ENCODE measurements at places on chromosomes 12 and 14.

DNA sequence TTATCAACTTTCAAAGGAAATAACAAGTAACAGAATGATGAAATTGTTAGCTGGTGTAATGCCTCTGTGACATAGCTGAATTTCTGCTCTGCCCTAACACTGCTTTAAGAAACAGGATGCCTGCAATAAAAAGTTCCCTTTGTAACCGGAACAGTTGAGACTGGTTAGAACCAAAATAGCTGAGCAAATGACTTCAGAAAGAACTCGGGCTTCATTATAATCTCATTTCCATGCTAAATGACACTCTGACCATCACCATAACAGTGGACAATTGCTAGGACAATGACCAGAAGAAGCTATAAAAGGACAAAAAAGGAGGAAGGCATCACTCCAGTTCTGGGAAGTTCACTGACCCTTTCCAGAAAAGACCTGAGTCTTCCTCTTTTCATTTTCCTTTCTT lies 23.5 kb upstream of the PYGL start:
- DNase-seq = no peak

DNA sequence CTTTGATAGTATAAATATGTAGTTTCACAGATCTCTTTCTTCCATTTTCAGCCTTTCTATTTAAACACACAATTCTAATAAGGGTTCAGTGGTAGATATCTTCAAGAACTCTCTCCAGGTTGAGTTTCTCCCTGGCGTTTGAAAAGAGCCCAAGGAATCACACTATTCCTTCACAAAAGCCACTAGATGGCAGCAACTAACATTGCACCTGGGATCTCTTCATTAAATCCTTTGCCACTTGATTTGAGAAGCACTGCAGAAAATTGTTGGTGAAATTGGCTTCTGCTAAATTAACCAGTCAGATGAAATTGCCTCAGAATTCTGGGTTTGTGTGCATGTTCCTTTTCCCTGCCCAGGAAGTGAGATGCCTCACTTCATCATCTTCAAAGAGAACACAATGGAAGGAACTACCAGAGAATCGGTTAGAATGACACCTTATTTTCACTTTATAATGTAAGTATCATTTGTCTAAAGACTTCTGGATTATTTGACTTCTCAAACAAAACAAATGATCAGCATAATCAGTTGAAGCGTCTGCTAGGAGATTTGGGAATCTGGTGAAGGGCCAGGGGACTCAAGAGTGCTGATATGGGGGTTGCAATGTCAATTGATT lies 6.8 kb downstream of the CCDC198 start:
- DNase-seq = no peak

DNA sequence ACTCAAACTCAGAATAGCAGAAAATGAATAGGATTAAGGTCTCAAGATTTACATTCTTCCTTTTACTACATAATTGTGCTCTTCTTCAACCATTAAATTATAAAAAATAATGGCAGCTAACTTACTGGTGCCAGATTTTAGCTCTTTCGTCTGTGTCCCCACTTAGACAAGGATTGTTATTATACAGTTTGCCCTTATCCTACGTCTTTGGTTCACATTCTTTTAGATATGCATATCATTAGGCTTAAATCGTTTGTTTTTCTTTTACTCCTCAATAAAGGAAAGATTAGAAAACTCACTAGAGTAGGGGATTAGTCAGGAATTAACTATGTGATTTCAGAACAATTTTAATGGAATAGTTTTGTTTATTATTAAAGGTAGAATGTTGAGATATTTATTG lies 129.6 kb upstream of the GARIN2 start:
- no peak for DNase-seq

- DNase-seq = no peak
Observed at GRCh38 chr14:106778986-106779385, 1252.6 kb downstream of the TMEM121 start.

- no peak for DNase-seq
Observed at GRCh38 chr14:97850466-97850865, 1053.3 kb downstream of the VRK1 start.

GRCh38 chr14:90641168-90641567 lies 175.1 kb downstream of the TTC7B start:
- no peak for DNase-seq

GRCh38 chr12:43551279-43551970 lies 578 bp downstream of the ADAMTS20 start:
- no peak for DNase-seq

DNA sequence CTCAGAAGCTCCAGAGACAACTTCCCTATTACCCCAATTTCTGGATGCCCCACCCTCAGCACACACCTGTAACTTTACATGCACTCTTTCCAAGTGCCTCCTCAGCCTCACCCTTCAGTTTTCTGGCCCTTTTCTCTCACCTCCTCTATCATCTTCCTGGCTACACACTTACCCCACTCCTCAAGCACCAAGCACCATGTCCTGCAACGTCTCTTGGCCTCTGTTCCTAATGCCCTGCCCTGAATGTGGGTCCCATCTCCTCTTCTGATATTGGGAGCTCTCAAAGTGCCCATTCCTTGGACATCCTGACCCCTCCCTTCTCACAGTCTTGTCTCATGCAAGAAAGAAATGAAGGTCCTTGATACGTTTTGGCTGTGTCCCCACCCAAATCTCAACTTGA lies 1.2 kb downstream of the KRT72 start:
- DNase-seq = no peak

GRCh38 chr12:27012239-27012981 lies 1.8 kb downstream of the TM7SF3 start:
- no peak for DNase-seq

- no peak for DNase-seq
Observed at GRCh38 chr14:24297190-24297964, 2.2 kb downstream of the DHRS1 start.

DNA sequence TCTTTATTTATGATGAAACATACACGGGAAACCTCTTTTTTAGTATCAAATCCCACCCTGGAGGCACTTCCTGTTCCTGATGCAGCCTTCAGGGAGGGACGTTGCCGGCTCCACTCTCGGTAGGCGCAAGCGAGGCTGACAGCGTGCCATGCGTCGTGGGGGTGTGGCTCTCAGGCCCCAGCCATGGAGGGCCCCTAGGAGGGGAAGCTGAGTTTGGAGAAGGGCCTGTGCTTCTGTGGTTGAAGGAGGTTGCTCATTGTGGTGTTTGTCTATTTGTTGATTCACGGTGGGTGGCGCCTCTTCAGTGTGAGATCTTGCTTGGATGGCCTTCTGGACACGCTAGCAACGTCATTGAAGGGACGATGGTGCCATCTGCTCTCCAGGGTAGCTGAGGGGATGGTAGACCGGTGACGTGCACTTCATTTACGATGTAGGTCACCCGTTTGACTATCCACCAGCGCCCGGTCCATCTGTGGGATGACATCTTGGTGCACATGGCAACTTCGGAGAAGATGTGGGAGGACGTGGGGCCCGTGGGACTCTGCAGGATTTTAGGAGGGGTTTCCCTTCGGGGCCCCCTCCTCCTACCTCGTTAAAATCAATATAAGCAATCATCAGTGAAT lies 126.3 kb upstream of the RTL1 start:
- DNase-seq = no peak

GRCh38 chr12:92560713-92561542 lies 141.9 kb upstream of the PLEKHG7 start:
- DNase-seq = no peak

GRCh38 chr12:125330645-125331341 lies 265.6 kb downstream of the AACS start:
- DNase-seq = peak; percentile 79

- DNase-seq = no peak
Observed at GRCh38 chr12:62793256-62794217, 141.4 kb downstream of the PPM1H start.

DNA sequence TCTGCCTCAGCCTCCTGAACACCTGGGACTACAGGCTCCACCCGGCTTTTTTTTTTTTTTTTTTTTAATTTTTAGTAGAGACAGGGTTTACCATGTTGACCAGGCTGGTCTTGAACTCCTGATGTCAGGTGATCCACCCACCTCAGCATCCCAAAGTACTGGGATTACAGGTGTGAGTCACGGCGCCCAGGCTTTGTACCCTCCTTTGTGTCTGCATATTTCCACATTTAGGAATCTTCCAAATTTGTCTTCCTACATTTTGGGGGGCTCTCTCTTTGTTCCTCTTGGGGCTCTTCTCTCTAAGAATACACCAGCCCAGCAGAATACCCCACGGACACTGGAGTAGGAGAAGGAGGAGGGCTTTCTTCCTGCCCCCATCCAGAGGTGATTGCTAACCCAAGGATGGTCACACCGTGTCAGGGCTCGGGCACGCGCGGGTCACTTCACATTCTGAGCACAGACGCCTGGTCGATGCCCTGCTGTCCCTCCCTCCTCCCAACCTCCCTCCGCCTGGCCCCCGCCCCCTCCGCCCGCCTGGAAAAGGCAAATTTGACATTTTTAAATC lies 2.1 kb upstream of the DNAJC22 start:
- no peak for DNase-seq

DNA sequence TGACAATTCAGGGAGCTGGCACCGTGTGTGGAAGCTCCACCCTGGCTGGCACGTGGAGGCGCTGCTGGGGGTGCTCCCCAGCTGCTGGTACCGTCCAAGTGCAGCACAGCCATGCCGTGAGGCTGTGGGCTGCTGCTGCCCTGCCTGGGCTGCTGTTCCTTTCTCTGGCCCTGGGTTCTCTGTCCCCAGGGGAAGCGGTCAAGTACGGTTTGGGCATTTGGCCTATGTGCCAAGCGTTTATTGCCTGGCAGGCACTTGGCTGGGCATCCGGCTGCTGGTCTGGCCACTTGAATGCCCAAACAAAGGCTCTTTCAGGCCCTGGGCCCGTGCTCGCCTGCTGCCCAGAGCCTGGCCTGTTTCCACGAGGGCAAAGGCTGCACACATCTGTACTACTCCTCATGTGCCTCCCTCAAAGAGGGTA lies 39.6 kb downstream of the RHOF start:
- DNase-seq = no peak

- no peak for DNase-seq
Observed at GRCh38 chr12:122085591-122085990, 7.0 kb downstream of the MLXIP start.

GRCh38 chr12:19588951-19589350 lies 149.7 kb downstream of the AEBP2 start:
- DNase-seq = no peak

DNA sequence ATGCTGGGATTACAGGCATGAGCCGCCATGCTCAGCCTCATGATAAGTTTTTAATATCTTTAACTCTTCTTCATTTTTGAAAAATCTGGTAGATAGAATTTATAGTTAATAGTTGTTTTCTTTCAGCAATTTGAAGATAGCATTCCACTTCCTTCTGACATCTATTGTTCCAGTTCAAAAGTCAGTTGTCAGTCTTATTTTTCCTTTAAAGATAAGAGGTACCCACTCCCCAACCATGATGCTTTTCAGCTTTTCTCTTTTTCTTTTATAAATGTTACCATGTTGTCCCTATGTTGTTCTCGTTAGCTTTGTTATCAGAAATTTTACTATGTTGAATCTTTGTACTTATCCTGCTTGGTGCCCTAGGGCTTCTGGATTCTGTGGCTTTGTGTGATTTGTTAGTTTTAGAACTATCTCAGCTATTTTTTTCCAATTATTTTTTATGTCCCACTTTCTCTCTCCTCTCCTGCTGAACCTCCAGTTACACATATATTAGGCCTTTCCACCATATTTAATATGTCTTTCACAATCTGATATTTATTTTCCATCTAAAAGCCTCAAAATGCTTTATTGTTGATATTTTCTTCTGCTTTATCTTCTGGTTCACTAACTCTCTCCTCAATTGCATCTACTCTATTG lies 181.6 kb upstream of the FOXN3 start:
- no peak for DNase-seq

GRCh38 chr12:57171668-57172067 lies 24.2 kb upstream of the LRP1-AS start:
- DNase-seq = no peak

DNA sequence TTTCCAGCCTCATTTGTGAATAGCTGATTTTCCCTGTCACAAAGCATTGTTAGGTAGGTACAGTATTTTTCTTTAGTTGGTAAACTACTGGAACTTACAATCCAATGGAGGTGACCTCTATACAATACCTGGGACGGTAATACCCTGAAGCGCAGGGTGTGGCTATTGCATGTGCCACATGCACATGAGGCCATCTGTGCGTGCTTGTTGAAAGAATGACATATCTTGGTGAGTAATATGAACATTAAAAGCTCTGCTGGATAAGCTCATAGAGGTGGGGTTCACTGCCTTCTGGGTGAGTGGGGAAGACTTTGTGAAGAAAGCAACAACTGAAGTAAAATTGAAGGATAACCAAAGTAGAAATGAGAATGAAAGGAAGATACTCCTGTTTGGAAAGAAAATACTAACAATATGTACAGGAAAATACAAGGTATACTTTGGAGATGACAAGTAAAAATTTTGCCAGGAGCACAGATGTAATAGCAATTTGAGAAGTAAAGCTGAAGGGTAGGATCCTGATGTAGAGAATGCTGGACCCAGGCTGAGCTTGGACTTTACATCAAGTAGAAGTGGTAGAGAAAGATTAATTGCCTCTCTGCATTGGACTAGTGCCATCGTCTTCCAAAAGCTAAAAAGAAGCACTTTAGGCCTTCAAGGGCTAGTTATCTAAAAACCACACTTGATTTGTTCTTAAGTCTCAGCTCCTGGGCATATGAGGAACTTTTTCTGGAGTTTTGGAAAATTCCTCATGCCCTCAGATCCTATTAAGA lies 97.1 kb downstream of the SLC38A6 start:
- DNase-seq = no peak

GRCh38 chr12:5864301-5864700 lies 80.8 kb downstream of the ANO2 start:
- no peak for DNase-seq

DNA sequence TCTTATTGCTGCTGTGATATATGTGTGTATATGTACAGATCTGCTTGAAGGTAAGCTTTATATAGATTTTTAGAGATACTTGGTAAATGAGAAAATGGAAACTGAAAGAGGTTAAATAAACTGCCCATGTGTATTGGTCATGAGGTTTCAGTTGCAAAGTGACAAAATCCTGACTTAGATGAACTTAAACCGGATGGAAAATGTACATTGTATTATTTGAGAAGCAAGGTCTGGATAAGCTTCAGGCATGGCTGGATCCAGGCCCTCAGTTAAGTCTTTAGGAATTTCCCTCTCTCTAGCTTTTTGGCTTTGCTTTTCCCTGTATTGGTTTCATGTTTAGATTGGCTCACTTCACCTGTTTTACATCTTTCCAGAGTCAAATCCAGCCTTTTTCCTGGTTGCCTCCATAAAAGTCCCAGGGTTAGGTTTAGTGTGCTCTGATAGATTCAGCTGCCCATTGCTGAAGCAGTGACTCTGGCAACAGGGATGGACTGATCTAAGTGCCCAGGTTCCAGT lies 21.0 kb upstream of the MAP1LC3B2 start:
- no peak for DNase-seq

- no peak for DNase-seq
Observed at GRCh38 chr14:42241101-42241500, 634.4 kb downstream of the LRFN5 start.

- DNase-seq = peak; percentile 27
Observed at GRCh38 chr12:116697305-116697704, 40.6 kb downstream of the SPRING1 start.

DNA sequence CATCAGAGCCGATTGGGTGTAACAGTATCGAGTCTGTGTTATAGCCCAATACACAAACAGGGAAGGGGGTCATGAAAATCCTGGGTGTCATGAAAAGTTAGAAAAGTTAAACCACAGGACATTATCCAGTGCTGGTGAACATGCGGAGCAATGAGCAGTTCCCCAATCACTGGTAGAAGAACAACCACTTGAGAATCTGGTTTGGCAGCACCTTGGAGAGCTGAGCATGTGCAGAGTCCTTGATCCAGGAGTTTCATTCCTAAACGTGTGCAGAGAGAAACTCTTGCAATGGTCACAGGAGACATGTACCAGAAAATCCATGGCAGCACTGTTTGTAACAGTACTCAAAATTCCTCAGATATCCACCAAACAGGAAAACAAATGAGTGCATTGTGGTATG lies 23.0 kb upstream of the JDP2 start:
- no peak for DNase-seq

GRCh38 chr14:63192085-63192484 lies 12.2 kb upstream of the RHOJ start:
- DNase-seq = no peak

Data from GM12892 (cell line).